ENCODE measurements at places on chromosomes 5 and 9.

GRCh38 chr5:113205807-113206206 lies 229.0 kb downstream of the TSSK1B start:
- DNase-seq = no peak

DNA sequence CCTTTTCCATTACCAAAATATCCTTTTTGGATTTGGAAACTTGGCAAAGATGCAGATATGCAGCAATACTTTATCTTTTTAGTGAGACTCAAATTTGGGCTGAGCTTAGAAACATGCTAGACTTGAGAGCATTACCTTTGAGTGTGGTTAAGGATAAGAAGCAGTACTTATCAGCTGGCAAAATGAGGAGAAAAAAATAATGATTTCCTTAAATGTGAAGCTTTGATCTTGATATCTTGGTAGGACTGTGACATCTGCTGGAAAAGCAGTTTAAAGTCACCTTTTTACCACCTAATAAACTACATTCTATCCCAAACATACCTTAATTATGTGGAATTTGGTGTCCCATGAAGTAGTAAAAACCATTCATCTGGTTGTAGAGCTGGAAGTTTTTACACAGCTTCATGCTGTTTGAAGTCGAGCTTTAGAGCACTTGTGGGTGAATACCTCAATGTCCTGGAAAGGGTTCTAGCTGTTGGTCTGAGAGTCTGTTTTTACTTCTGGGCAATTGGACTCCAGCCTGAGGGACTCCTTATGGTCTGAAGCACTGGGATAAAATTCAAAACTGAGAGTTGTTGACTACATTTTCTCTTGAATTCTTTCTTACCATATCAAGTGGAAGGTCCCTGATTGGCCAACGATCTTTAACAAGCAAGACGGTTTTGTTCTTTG lies 53.4 kb downstream of the LRRC70 start:
- no peak for DNase-seq

DNA sequence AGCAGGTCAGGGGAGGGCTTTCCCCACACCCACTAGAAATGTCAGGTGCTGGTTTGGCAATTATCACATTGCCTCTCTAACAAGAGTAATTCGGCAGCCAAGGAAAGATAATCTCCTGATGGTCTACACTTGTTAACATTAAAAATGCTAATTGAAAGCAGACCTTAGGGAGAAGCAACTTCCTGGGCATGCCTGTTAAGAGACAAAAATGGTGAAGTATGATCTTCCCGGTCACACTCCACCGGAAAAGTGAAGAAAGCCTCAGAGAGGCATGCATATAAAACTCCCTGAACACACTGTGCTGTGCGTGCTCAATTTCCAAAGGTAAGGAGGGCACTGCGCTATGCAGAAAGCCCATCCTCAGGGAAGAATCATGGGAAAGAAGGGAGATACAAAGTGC lies 244.3 kb downstream of the FAM170A start:
- DNase-seq = no peak

DNA sequence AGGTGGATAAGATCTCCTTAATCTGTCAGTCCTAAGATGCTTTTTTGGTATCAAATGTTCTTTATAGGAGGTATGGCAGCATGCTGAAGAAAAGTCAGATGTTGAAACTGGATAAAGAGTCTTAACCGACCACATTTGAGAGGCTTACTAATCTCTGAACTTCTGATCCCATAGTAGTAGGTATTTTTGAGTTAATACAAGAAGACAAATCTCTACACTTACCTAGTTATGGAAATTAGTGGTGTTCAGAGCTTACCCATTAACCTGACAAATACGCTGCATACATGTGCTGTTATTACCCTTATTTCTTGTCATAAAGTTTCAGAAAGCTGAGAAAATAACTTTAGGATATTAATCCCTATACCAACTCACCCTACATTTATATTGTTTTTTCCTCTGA lies 83.0 kb downstream of the ISL1 start:
- no peak for DNase-seq

DNA sequence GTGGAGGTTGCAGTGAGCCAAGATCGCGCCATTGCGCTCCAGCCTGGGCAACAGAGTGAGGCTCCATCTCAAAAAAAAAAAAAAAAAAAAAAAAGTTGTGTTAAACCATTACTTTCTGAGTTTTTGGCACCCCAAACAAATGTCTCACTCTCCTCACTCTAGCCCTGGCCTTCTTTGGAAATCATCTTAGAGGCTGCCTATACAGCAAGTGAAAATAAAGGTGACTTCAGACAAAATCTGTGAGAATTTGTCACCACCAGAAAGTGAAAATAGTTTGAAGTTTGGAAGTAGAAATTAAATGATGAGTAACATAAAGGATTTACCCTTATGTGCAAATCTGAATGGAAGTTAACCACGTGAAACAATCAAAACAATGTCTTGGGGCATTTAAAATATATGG lies 7.2 kb upstream of the ZNF131 start:
- DNase-seq = no peak

GRCh38 chr9:124355039-124355940 lies 60.0 kb downstream of the PSMB7 start:
- DNase-seq = no peak

- no peak for DNase-seq
Measured at GRCh38 chr9:22528485-22528884, 81.9 kb downstream of the DMRTA1 start.

DNA sequence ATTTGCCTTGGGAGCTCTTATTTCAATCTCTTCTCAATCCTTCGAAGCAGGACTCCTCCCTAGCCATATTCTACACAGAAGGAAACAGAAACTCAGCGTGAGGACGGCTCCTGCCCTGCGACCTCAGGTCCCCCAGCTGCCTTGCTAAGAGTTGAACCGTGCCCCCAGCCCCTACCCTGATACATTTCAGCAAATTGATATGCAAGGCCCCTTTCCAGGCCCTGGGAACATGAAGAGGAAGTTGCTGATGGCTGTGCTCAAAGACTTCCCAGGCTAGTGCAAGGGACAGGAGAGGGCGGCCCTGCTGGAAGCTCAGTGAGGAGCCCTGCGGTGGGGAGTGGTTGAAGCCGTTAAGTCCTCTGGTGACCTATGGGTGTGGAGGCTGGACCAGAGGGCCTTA lies 41.5 kb downstream of the BOD1 start:
- DNase-seq = no peak

- no peak for DNase-seq
Measured at GRCh38 chr5:13278148-13278547, 666.3 kb downstream of the DNAH5 start.

GRCh38 chr5:175417384-175417783 lies 26.6 kb downstream of the DRD1 start:
- DNase-seq = no peak

GRCh38 chr9:693201-694091 lies 148.1 kb upstream of the DMRT1 start:
- no peak for DNase-seq

DNA sequence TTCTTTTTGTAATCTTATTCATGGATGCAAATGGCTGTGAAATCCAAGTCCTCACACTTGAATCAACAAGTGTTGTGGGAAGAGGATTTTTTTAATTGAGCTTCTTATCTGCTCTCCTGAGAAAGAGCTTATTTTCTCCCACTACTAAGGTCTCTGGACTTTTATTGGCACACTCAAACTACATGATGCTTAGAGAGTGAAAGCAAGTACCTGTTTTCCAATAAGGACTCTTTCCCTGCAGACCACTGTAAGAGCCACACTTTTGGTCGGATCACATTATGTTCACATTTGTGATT lies 546.4 kb upstream of the ARRDC3 start:
- DNase-seq = no peak

GRCh38 chr9:34089311-34089710 lies 37.2 kb downstream of the DCAF12 start:
- no peak for DNase-seq

- no peak for DNase-seq
Measured at GRCh38 chr5:39206630-39207321, 12.6 kb downstream of the FYB1 start.

- no peak for DNase-seq
Measured at GRCh38 chr5:17918373-17919104, 284.3 kb downstream of the TAF11L14 start.

GRCh38 chr5:90475436-90475980 lies 844 bp downstream of the POLR3G start:
- DNase-seq = no peak

- DNase-seq = no peak
Measured at GRCh38 chr9:127118597-127119319, 3.7 kb downstream of the ANGPTL2 start.
